Globus pallidus (tissue), 1 donor: ENCODE measurements at places on chromosomes 3 and 15.

- DNase-seq: no peak
These were observed 121.4 kb downstream of the KLF13 start for GRCh38 chr15:31447931-31448634.

GRCh38 chr3:153246806-153247205 is 84.8 kb downstream of the RAP2B start:
- DNase-seq: no peak

GRCh38 chr15:46808834-46809233 is 908.5 kb upstream of the SEMA6D start:
- DNase-seq: no peak

DNA sequence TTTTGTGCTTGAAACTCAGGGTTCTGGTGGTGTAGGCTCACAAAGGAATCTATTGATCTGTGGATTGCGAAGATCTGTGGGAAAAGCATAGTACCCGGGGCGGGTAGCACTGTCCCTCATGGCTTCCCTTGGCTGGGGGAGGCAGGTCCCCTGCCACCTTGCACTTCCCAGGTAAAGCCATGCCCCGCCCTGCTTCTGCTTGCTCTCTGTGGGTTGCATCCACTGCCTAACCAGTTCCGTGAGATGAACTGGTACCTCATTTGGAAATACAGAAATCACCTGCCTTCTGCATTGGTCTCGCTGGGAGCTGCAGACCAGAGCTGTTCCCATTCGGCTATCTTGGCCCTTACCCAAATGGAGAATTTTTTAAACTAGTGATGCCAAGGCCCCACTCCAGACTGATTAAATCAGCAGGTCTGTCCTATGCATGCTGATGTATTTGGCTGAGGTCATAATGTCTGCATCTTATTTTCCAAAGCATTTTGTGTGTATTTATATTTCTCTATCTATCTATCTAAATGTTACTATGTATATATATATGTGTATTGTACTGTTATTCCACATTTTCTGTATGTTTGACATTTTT is 65.5 kb upstream of the SLC7A14 start:
- DNase-seq: no peak

- DNase-seq: no peak
These were observed 2.3 kb downstream of the SELENOS start for GRCh38 chr15:101275018-101275417.

GRCh38 chr3:100090669-100091005 is 23.7 kb downstream of the FILIP1L start:
- no peak for DNase-seq

DNA sequence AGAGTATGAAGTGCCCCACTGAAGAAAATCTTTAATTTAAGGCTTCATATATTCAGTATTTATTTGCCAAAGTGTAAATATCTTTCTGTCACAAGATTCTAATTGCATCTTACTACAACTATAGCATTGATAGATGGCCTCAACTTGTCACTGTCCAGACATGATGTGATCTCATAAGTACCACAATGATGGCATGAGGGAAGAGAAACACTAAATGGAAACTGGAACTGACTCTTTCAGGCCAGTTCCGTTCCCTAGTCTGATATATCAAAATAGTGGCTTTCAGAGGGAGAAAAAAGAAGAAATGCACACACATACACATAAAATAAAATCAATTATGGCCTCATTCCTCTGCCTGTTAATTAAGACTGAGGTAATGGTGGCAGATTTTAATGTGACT is 615.7 kb downstream of the TBL1XR1 start:
- DNase-seq: no peak

DNA sequence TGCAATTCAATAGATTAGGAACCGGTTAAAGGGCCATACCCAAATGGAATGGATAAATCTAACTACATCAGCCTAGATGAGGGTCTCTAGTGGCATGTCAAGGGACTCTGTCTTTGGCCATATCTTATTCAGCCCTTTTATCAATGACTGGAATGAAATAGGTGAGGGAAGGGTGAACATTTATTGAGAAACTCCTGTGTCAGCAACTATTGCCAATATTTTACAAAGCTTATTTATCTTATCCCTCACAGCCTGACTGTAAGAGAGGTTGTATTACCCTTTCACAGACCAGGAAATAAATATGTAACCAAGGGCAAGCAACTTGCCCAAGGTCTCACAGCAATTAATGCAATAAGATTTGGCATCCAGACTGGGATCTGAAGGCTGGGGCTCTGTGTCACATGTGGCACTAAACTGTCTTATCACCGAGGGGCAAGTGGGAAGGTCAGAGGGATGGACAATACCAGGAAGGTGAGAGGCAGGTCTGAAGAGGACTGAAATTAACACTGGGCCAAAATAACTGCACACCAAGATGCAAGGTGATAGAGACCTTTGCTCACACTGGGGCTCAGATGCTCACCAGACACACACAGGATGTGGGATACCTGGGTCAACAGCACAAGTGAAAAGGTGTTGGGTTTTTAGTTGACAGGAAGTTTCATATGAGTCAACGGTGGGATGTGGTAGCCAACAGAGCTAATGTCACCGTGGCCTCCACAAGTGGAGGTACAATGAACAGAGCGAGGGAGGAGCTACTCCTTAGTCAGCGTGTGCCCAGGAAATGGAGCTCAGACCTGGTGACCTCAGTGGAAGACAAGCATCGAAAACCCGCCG is 261.3 kb downstream of the RPLP1 start:
- DNase-seq: no peak

- DNase-seq: no peak
These were observed 31.4 kb downstream of the HRH1 start for GRCh38 chr3:11185564-11186317.

DNA sequence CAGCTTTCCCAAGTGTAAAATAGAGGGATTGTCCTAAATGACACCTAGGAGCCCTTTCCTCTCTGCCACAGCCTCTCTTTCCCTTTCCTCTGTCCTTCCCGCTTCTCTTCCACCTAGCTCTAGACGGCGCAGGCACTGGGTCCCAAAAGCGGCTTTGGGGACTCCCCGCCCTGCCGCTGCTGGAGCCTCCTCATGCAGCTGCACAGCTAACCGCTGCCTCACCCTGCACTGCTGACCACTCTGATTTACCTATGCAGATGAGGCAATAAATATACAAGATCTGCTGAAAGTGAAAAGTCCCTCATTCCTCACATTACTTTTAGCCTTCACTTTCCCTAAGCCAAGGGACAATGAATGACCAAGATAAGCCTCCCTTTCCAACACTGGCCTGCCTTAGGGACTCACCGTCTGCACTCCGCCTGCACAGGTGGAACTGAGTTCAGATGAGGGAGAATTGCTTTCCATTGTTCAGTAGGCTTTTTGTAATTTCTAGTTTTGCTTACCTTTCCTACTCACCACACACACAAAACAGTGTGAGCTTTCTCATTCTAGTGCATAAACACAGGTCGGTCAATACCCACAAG is 197.5 kb upstream of the BCL6 start:
- no peak for DNase-seq

DNA sequence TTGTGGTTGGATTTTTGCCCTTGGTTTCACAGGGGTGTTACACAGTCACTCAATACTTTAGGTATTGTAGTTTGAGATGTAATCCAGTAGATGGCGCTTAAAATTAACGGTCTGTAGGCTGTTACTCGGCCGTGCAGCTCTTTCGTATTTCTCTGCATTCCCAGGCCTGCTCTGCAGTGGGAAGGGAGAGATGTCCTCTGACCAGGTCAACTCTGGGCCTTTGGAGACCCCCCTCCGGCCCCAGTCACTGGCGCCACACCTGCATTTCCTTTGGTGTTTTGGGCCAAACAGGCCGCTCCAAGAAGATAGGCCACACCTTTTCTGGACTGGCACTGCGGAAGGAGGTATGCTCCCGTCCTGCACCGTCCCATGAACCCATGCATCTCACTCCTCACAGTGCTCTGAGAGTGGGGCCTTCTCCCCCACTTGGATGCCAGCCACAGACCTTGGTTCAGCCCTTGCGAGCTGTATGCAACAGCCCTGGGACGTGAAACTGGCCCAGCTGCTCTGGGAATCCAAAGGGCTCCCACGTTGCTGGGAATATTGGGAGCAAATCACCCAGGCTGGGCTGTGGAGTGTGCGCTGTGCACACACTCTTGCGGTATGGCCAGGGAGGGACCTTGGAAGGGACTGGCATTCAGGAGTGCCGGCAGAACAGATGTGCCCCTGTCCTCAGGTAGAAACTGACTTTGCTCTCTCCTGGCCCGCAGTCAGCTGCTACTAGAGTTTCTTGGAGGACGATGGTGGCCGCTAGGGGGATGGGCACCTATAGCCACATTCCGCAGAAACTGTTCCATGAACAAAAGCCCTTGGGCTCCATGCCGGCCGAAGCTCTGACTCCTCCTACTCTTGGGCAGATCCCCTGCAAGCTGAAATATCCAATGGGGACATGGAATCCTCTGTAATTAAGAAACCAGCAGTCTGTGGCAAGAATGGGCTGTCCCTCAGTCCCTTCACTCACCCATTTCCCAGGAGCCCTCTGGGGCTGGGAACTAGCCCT is 410.5 kb upstream of the CADM2 start:
- DNase-seq: peak; percentile 57

GRCh38 chr15:89205991-89206585 is 15.3 kb downstream of the RLBP1 start:
- DNase-seq: no peak

GRCh38 chr3:100400419-100400779 is 490 bp downstream of the TOMM70 start:
- peak; percentile 17 for DNase-seq

- no peak for DNase-seq
These were observed 32.6 kb downstream of the NMD3 start for GRCh38 chr3:161253711-161254110.

- no peak for DNase-seq
These were observed 1001.6 kb downstream of the ROBO2 start for GRCh38 chr3:78041486-78041885.

GRCh38 chr15:25641762-25642161 is 202.9 kb upstream of the UBE3A start:
- DNase-seq: no peak

DNA sequence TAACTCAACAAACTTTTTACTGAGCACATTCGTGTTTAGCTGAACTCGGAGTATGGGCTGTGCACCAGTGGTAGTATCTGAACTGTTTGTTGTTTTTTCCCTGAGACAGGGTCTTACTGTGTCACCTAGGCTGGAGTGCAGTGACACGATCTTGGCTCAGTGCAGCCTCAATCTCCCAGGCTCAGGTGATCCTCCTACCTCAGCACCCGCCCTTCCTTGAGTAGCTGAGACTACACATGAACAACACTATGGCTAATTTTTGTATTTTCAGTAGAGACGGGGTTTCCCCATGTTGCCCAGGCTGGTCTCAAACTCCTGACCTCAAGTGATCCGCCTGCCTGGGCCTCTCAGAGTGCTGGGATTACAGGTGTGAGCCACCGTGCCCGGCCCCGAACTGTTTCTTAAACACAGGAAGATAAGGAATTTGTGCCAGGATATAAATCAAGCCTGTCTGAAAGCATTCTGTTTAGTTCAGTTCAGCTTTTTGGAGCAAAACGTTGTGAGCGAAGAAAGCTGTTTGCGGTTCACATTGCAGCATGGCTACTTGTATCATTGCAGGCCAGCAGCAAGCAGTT is 40.4 kb upstream of the SKOR1 start:
- no peak for DNase-seq

DNA sequence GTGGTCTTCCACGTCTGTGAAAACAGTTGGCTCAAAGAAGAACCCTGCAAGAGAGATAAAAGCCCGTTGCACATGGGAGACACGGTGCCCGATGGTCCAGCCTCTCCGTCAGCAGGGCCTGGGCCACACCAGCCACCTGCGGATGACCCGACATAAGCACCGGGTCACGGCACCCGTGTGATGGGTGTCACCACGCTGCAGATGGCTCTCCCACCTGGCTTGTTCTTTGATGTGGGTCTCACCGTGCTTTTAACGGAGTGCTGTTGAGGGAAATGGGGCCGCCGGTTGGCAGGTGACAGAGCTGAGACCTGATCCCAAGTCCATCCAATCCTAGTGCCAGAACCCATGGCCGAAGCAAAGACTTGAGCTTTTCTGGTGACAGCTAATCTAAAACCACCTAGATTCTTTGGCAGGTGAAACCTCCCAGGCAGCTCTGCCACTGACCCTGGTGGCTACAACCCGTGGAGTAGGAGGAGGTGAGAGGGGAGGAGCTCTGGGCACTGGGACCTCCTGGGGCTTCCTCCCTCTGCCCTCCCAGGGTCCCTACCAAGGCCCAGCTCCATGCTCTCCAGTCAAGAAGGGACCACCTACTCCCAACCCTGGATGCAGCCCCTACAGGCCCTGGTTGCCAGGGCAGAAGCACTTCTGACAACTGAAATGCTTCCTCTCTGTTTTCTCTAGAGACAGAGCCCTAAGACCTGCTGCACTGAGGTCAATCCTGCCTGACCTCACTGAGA is 23.4 kb upstream of the SLC41A3 start:
- DNase-seq: no peak

GRCh38 chr3:151283387-151283786 is 5.0 kb upstream of the P2RY14 start:
- no peak for DNase-seq

GRCh38 chr15:45084163-45084562 is 29.8 kb downstream of the DUOX2 start:
- no peak for DNase-seq

GRCh38 chr3:161600173-161600572 is 103.6 kb downstream of the OTOL1 start:
- no peak for DNase-seq

DNA sequence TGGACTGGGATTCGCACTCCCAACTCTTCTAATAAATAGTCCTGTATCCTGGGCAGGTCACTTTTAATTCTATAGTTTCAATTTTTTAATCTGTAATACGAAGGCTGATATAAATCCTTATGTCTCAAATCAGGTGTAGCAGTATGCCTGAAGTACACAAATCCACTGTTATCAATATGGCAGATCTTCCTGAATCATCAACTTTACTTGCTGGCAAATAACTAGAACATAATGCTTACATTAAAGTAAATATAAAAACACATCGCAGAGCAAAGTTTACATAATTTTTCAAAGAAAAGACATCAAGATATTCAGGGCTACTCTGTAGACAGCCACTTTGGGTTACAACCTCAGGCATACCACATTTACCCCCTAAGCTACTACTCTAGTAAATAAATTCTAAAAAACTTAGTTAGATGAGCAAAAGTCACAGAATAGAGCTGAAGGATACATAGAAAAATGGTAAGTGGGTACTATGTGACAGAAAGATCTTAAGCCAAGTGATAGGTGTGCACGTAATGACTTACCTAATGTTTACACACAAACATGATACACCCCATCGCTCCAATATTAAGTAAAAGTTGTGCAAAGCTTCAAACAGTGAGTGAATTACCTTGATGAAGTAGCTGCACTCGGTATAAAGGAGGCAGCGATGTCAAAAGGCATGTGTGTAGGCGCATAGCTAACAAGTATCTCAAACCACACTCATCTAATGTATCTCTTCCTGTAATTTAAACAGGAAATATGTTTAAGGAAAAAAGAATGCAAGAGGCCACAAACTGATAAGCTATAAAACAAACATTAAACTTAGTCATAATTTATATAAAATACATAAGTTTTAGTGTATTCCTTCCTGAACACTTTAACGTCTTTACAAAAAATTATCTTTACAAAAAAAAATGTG is 127.9 kb downstream of the DMXL2 start:
- no peak for DNase-seq

- DNase-seq: no peak
These were observed 138.4 kb upstream of the RARB start for GRCh38 chr3:25289663-25290062.

- DNase-seq: no peak
These were observed 54.3 kb downstream of the OXNAD1 start for GRCh38 chr3:16319307-16319706.

GRCh38 chr15:36826948-36827347 is 247.5 kb downstream of the CDIN1 start:
- DNase-seq: no peak
